Right kidney (tissue), 9 donors: ENCODE measurements at places on chromosomes 1 and 21.

DNA sequence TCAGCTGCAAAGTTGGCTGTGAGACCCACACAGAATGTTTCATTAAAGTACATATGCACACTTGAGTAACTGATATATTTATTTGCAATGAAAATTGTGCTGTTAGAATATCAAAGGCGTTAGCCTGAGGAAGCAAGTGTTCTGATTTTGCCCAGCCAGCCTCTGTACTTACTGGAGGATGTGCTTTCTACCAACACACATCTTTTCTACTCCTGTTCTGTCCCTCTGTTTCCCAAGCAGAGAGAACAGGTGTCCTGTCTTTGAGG, 31.4 kb downstream of the ELAVL4 start:
- DNase-seq = no peak

DNA sequence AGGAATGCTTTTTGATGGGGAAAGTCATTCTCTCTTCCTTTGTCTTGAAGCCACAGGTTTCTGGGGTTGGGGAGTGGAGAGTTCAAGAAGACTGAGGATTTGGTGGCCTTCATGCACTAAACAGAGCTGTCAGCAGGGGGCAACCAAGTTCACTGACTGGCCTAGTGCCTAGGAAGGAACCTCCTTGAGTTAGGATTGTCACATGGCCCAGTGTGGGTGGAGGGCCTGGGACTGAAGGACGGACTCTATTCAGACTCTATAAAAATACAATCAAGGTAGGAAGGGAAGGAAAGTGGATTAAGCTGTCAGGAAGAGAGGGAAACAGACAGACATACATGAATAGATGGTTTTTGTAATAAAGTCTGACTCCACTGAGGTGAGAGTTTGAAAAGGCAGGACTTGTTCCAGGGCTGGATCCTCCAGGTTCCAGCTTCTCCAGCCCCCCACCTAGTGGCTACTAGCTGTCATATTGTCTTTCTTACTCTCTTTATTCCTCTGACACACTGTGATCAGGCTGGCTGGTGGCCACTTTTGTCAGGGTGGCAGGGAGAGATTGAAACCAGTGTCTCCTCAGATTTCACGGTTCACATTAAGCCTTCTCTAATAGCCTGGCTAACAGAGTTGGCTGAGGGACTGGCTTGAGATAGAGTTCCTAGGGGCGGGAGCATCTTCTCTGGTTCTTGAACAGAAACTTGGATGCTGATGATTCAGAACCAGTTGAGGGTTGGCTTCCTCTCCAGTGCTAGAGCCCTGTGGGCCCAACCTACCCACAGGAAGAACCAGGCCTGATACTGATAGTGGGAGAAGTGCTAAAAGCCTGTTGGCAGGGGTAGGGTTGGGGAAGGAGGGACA, 4.1 kb upstream of the SH3BGRL3 start:
- peak; percentile 67 for DNase-seq

DNA sequence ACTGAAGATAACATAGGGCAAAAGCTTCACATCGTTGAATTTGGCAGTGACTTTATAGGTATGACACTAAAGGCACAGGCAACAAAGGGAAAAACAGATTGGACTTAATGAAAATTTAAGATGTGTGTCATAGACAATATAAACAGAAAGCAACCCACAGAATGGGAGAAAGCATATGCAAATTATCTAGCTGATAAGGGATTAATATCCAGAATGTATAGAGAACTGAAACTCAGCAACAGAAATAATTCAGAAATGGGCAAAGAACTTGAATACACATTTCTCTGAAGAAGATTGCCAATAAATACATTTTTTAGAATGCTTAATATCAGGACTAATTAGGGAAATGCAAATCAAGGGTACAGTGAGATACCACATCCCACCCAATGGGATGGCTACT, 55.2 kb upstream of the ANGPTL1 start:
- DNase-seq = no peak

DNA sequence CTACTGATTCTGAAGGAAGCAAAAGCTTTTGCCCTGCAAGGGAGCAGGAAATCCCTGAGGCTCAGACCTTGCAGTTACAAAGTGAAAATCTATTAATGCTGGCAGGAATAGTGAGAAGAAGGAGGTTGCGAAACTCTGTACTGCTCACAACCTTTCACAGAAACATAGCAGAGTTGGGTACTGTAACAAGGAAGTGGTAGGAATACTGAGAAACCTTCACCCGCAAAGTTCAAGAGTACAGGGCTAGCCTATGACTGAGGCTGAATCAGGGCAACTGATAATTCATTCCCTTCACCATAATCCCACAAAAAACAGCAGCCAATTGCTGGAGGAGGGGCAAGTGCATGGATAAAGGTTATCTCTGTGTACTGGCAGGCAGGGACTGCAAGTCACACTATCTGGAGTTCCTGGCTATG, 23.9 kb upstream of the KCTD3 start:
- no peak for DNase-seq

DNA sequence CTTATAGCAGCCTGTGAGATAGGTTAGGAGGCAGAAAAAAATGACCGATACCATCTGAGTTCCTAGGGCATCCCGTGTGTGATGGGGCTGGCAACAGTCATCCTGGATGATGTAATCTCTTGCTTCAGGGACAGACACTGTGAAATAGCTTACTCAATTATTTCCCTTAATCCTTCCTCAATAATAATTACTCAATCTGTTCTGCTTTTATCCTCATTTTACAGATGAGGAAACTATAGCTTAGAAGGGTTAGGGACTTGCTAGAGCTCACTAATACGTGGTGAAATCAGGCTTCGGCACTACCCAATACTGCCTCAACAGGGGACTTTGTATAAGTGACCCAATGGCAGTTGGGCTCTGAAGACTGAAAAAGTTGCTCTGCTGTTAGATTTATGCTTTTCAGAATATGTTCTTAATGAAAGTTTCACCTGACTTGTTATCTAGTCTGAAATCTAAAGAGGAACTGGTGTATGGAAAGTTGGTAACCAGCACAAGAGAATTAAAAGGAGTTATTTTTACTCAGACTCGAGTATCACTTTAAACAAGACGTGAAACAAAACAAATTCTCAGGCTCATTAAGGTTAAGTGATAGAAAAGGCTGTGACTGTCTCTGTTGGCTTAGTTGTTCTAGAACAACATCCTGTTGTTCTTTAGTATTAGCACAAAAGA, 14.4 kb downstream of the CD55 start:
- no peak for DNase-seq

DNA sequence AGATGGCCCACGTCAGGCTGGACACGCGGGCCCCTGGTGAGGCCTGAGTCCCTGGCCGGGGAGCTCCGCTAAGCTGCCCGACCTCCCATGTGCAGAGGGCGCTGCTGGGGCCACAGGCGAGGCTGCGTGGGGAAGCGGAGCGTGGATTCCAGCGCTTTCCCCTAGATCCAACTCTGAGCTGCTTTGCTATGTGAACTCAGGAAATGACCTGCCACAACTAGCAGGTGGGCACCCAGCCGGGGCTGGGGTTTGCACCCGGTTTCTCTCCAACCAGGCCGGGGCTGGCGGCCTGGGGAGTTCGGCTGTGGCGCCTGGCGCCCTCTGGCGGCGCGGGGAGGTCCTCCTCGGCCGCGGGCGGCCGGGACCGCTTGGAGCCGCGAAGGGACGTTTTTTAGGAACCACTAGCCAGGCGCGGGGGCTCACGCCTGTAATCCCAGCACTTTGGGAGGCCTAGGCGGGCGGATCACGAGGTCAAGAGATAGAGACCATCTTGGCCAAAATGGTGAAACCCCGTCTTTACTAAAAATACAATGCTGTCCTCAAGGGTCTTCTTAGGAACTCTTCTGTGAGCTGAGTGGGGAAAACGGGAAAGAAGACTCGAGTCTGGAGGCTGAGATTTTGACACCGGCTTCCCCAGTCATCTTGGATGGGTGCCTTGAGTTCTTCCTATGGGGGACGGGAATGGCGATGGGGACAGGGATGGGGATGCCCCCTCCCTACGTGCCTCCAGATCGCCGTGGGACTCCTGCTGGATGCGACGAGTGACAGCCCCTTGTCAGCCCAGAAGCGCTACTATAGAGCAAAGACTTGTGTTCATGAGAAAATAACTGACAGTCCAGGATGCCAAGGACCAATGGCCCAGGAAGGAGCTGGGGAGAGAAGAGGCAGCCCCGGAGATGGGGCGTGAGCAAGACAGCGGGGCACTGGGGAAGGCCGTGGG, 12.6 kb downstream of the PYCR2 start:
- peak; percentile 89 for DNase-seq

GRCh38 chr1:211323156-211324063, 3.2 kb upstream of the TRAF5 start:
- no peak for DNase-seq

DNA sequence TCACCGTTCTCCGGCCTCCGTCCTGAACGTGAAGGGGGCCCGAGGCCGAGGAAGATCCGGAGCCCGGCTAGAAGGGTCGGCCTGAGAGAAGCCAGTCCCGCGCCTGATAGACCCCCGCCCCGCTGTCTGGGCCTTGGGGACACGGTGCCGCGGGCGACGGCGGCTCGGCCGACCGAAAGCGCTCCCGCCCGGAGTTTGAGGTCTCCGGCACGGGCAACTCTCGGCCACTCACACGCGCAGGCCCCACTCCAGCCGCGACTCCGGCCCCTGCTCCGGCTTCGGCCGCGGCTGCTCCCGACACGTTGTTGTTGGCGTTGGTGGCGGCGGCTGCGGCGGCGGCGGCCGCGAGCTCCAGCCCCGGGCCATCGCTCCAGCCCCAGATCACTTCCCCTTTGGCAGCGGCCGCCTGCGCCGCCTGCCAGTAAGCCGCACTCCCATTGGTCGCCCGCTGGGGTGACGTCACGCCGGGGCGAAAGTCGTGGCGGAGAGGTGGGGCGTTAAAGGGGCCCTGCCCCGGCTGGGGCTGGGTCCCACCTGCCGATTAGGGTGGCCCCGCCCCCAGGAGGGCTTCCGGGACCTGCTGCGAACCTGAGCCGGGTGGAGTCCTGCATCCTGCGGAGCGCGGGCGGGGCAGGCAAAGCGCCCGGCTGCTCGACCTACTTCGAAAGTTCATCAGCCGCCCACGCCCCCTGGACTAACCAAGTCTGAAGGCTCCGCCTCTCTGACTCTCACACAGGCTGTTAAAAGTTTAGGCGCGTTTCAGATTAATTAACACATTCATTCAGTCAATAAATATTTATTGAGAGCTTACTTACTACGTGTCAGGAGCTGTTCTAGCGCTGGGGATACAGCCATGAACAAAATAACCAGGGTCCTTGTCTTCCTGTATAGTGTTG, at the start of gene EFCAB14:
Gene EFCAB14 (minus strand): TSS at position 388 of the 896 bp plus-strand sequence. CDS start 1,027 bp downstream, outside the sequence.
- DNase-seq = peak; percentile 99

DNA sequence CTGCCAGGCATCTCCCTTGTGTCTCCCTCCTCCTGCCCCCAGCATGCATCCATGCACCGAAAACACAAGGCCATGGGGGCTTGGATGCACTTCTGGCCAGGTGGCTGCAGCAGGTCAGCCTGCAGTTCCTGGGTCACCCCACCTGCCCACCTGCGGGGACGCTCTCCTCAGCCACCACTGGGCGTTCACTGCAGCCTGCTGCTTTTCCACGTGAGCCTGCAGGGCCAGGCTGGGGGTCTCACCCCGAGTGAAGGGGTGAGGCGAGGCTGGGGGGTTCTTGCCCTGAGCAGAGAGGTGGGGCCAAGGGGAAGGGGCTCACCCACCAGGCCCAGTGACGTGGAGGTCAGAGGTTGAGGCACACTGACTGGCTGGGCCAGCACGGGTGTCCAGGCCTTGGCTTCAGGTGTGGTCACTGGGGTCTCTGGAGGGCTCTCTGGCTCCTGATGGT, 64.6 kb downstream of the WNT9A start:
- DNase-seq = no peak

DNA sequence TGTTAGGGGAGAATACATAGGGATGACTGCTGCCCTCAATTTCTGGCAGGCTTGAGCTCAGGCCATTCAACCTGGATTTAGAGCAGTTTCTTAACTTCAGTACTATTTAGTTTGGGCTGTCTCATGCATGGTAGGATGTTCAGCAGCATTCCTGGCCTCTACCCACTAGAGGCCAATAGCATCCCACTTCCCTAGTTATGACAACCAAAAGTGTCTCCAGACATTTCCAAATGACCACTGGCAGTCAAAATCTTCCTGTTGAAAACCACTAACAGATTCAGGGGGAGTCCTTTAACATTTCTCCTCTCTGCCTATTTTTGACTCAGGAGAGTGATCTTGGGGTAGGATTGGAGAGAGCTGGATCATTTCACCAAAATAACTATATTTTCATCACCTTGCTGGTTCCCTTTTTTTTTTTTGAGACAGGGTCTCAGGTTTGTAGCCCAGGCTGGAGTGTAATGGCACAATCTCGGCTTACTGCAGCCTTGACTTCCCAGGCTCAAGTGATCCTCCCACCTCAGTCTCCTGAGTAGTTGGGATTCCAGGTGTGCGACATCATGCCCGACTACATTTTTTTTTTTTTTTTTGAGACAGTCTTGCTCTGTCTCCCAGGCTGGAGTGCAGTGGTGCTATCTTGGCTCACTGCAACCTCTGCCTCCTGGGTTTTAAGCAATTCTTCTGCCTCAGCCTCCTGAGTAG, 8.7 kb downstream of the GNAT2 start:
- DNase-seq = no peak

DNA sequence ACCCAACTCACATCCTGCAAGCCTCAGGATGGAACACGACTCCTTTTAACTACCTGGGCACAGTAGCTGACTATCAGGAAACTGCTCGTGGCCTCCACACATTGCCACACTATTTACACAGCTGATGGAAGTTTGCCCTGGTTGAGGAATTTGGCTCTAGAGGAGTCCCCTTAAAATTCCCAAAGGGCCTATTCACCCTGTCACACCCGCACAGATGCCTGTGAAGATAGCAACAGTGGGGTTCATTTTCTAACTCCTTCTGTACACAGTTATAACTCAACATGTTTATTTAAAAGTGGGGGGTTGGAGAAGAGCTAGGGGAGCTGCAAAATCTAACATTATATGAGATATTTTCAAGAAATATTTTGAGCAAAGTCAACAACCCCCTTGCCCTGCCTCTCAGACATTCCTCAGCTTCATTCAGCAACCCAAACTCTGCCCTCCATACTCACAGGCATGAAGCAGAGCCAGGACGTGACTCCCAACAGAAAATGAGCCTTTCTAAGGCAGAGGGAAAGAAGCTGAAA, 35.8 kb upstream of the CCN1 start:
- DNase-seq = no peak

DNA sequence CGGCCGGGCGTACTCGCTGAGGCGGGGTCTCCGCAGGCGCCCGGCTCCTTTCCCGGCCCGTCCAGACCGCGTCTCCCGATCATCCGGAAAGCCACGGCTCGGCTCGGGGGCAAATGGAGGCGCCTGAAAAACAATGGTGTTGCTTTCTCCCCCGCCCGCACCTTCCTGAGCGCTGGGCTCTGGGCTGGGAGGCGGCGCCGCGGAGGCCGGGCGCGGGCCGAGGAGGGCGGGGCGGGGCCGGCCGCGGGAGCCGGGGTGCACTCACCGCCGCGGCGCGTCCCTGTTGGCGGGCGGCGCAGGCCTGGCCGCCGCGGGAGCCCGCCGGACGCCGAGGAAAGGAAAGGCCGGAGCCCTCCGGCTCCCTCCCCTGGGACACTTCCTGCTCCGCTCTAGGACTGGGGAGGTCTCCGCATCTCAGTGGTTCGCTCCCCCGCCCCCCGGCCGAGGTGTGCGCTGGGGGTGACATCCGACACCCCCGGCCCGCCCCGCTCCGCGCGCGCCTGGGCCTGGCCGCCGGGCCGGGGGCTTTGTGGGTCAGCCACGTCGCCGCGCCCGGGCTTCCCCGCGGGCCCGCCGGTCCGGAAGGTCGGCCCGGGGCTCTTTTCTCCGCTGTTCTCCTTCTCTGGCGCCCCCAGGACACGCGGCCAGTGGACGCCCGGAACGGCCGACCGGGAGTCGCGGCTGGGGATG, at the start of gene ZNF496:
Gene ZNF496 (minus strand): TSS at position 343 of the 690 bp plus-strand sequence. CDS start 2,289 bp downstream, outside the sequence.
- DNase-seq = peak; percentile 84

- no peak for DNase-seq
Observed at GRCh38 chr1:185420588-185421081, 103.6 kb upstream of the IVNS1ABP start.

GRCh38 chr1:8205771-8206170, 112.1 kb upstream of the SLC45A1 start:
- DNase-seq = no peak
